Left ventricle myocardium superior (tissue), 1 donor: ENCODE measurements at places on chromosomes 5 and 9.
A peak's percentile ranks its signal among the peaks of the same experiment; 100 is the strongest.

GRCh38 chr5:170681013-170681433 lies 102.5 kb upstream of the GABRP start:
- DNase-seq: peak; percentile 36

- DNase-seq: no peak
These were observed 78.3 kb downstream of the DPYSL3 start for GRCh38 chr5:147431586-147431985.

DNA sequence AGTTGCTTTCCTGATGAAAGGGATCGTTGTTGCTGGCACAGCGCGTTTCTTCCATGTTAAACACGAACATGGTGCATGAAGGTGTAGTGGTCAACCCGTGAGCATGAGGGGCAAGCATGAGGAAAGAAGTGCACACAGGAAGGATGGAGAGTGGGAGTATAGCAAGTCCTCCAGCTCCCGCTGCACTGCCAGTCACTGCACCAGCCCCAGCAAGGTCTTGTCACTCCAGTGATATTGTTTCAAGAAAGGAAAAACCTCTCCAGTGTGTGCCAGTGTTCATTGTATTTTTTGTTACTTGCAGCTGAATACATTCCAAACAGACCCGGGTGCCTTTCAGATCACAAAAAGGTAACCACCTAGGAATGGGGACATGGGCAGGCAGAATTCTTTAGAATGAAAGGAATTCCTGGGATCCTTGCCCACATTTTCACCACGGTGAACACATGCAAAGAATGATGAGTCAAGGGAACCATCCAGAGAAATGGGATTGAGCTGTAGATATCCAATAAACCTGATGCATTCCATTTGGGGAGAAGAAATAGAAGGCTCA lies 186.3 kb downstream of the AOPEP start:
- no peak for DNase-seq

- DNase-seq: no peak
These were observed 171.0 kb downstream of the COL23A1 start for GRCh38 chr5:178419196-178419595.

DNA sequence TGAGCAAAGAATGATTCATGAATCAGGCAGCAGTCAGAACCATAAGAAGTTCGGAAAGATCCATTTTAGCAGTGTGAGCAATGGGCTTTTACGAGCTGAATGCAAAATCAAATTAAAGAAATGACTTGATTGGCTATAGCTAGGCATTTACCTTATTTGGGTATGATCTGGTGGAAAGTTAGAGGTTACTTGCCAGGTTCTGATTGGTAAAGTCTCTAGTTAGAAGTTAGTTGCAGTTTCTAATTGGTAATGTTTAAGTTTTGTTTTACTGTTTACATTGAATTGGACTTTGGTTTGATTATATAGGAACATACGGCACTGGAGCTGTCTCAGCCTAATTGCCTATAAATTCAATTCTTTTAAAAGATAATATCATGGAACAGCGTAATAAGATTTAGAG lies 97.9 kb downstream of the ITGA1 start:
- DNase-seq: no peak

DNA sequence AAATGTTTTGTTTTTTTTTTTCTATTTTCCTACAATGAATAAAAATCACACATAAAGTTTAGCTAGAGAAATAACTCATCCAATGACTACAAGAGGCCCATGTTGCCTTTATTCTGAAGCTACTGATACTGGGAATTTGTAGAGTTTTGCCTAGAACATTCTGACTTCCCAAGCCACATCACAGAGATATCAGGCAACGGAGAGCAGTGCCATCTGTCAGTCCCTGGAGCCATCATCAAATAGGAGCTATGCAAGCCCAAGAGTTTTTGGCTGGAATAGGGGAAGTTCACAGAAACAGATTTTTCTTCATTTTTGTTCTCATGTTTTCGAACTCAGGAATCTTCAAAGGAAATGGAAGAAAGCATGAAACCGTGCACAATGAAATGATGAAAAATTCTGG lies 896.6 kb downstream of the TLE1 start:
- DNase-seq: peak; percentile 23

GRCh38 chr5:151214614-151215545 lies 9.0 kb downstream of the CCDC69 start:
- DNase-seq: no peak

DNA sequence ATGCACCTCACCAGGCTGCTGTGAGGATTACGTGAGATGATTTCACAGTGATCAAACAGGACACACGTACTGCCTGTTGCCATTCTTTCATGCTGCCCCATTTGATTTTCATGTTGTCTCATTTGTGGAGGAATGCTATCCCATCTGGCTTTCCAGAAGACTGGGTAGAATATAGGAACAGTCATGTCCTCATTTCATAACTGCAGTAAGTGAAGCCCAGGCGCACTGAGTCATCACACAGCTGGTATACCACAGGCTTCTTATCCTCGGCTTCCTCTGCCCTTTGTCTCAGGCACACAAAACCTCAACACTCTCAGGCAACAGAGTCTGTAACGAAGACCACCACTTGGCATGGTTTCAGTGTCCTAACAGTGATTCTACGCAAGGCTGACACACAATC lies 62.3 kb downstream of the LHFPL2 start:
- no peak for DNase-seq

GRCh38 chr5:150298701-150299451 lies 3.8 kb downstream of the ARSI start:
- no peak for DNase-seq

GRCh38 chr5:167912941-167913665 lies 378.3 kb upstream of the WWC1 start:
- DNase-seq: no peak

DNA sequence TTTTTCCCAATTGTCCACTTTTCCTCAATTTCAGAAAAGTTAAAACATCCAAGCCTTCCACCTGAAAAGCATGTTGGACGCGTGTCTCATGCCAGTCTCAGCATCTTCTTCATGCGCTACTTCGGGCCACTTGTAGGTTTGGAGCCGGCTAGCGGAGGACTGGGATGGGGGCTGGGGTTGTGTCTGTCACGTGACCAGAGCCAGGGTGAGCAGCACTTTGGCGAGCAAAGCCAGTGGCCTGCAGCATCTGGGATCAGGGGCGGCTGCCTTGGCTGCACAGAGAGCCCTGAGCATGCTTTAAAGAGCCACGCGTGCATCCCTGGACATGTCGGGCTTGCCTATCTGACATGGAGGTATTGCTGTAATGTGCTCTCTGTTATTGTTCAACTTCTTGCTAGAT lies 41.2 kb downstream of the SLC6A3 start:
- DNase-seq: peak; percentile 18

DNA sequence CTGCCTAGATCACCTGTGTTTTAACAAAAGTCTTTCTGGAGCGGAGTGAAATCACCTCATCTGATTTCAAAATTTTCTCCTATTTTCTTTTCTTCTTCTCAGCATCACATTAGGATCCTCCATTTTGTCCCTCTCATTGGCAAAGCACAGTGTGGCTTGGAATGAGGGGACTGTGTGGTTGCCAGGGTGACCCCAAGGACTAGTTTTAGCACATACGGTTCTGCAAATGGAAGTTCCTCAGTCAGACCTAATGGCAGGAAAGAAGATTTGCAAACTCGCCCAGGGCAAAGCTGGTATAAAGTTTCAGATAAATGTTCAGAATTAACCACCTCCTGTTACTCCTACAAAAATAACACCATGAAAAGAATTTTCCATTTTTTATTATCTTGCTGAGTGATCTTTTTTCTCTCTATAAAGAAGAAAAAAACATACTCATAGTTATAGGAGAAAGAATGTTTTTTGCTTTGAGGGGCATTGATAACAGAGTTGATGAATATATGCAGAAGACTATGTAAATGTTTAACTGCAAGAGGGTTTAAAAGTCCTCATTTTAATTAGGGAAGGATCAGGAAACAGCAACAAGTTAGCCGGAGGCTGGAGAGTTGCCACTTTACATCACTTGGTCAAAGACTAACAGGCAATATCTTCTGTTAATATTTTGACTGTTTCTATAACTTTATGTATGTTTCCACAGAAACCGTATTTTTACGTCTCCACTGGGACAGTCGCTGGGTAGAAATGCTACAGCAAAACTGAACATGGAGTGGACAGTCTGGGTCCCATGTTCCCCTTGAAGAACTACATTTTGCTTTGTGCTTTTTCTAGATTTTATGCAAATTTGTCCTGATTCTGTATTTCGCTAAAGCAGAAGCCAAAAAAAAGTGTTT lies 257.8 kb downstream of the NR2F1-AS1 start:
- DNase-seq: no peak

- DNase-seq: no peak
These were observed 204.7 kb downstream of the ARRDC3 start for GRCh38 chr5:91178461-91178860.

- no peak for DNase-seq
These were observed 1.4 kb downstream of the PTTG1 start for GRCh38 chr5:160423099-160423498.
